ENCODE measurements at places on chromosomes 7 and 10.

GRCh38 chr10:130459011-130459410, 322.8 kb downstream of the GLRX3 start:
- no peak for DNase-seq

- DNase-seq, result no peak
Observed at GRCh38 chr7:131231381-131232220, 96.1 kb upstream of the MKLN1 start.

DNA sequence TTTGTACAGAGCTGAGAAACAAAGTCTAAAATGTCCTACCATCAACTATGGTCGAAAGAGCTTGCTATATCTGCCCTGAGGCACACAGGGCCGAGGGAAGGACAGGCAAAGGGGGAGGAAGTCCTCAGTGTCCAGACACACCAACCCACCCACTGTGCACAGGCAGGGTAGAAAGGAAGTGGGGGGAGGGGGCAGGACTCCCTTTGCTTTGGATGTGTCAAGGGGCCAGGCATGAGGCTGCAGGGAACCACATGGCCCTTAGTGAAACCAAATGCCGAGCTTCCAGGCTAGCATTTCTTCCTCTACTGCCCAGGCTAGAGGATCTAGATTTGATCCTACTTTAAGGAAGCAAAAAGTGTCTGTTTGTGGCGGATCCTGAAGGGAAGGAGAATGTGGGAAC, 28.6 kb downstream of the KCNH2 start:
- DNase-seq, result no peak

DNA sequence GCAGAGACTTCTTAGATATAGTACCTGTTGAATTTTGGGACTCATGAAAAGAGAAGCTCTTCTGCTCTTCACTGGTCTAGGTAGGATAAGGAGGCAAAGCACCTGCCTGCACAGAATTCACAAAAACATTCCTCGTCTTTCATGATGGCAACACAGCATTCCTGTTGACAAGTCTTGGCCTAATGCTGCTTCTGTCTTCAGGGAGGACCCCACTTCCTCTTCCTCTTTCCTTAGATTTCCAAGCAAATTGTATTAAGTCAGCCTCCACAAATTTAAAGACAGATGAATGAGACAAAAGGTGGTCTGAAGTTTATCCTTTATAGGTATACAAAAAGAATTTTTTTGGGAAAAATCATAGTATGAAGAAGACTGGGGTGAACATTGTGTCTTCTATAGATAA, 64.9 kb downstream of the DNAJB9 start:
- no peak for DNase-seq

GRCh38 chr7:68789597-68789996, 808.7 kb upstream of the AUTS2 start:
- no peak for DNase-seq

GRCh38 chr10:7048061-7048460, 362.8 kb downstream of the SFMBT2 start:
- no peak for DNase-seq

GRCh38 chr10:42980553-42981357, 96.1 kb upstream of the RET start:
- no peak for DNase-seq

- no peak for DNase-seq
Observed at GRCh38 chr10:83680470-83680891, 458.8 kb upstream of the GHITM start.

DNA sequence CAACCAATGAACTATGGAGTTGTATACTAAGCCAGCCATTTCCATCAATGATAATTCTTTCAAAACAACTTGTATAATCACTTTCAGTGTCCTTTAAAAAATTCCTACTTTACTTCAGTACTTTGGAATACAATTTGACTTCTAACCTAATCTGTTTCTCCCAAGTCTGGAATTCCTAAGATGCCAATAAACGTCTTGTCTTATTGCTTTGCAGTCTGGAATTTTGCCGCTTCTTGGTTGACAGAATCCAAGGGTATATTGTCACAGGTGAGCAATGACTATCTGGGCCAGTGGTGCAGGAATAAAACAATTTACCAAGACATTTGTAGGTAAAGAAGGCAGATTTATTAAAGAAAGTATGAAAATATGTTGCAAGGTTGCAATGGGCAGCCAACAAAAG, 21.8 kb downstream of the RP9 start:
- no peak for DNase-seq

- no peak for DNase-seq
Observed at GRCh38 chr7:151437159-151437553, 2.8 kb downstream of the CRYGN start.

DNA sequence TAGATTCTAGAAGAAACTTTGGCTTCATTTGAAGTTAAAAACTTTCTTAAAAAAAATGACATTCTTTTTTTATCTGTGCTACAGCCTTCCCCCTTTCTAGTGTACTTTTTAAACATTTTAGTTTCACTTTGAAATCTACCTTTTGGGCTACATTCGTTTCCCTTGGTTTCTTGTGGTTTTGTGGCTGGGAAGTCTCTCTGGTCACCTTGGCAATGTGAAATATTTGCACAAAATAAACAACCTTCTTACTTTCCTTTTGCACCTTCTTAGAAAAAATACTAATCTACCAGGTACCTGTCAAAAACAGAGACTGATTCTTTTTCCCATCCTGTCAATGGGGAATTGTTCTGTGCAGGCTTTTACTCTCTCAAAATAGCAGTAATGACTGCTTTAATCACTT, 350.2 kb downstream of the GATA3 start:
- DNase-seq, result no peak

- DNase-seq, result no peak
Observed at GRCh38 chr7:50851891-50852290, 69.2 kb upstream of the GRB10 start.

DNA sequence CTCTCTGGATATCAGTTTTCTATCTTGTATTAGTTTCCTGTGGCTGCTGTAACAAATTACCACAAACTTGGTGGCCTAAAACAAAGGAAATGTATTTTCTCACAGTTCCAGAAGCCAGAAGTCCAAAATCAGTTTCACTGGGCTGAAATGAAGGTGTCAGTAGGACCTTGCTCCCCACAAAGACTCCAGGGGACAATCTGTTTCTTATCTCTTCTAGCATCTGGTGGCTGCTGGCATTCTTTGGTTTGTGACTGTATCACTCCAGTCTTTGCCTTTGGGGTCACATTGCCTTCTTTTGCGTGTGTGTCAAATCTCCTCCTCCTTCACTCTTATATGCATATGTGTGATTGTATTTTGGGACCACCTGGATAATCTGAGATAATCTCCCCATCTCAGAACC, 153.0 kb upstream of the PRPS1L1 start:
- no peak for DNase-seq

DNA sequence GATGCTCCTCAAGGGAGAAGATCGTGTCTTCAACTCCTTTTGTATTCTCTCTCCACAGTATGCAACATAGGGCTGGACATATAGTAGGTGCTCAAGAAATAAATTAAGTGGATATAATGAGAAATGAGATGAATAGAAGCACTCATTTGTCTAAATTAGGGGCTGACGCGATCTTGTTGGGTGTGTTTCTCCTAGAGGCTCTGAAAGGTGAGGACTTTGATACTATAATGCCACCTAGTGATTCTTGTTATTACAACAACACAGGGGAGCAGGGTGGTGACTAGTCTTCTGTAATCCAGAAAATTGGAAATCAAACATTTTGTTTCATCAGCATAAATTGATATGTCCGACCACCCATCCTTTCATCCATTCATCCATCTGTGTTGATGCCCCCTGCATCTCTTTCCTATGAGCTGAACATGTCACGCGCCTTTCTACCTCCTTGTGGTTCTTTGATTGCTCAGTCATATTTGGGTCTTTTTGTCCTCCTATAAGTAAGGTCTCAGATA, 3.5 kb upstream of the CFAP58 start:
- no peak for DNase-seq

DNA sequence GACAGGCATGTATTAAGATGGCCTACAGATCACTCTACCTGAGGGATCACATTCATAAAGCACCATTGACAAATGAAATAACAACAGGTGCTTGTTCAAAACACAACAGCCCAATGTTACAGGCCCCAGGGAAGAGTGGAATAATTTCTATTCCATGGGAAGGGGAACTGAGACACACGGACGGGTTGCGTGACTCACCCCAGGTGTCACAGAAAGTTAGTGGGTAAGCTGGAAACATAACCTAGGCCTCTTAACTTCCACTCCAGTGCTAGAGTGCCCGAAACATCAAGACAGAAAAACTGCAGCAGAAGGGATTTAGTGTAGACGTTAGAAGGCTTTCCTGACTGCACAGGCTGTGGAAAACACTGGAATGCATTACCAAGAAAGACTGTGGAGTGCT, 48.3 kb downstream of the SLC37A3 start:
- no peak for DNase-seq

DNA sequence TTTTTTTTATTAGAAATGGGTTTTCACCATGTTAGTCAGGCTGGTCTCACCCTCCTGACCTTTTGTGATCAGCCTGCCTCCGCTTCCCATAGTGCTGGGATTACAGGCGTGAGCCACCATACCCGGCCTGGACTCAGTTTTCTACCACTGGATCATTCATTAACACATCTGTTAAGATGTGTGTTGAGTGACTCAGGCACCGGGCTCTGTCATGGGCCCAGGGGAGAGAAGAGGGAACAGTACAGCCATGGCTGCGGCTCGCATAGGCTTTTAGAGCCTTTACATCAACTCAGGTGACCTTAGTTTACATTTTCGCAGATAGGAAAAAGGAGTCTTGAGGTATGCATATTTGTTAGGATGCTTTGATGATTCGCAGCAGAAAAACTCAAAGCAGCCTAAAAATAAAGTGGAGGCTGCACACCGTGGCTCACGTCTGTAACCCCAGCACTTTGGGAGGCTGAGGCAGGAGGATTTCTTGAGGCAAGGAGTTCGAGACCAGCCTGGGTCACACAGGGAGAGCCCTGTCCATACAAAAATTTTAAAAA, 3.1 kb upstream of the ARPC1B start:
- no peak for DNase-seq

GRCh38 chr10:47311193-47311931, 10.9 kb upstream of the GDF2 start:
- no peak for DNase-seq

DNA sequence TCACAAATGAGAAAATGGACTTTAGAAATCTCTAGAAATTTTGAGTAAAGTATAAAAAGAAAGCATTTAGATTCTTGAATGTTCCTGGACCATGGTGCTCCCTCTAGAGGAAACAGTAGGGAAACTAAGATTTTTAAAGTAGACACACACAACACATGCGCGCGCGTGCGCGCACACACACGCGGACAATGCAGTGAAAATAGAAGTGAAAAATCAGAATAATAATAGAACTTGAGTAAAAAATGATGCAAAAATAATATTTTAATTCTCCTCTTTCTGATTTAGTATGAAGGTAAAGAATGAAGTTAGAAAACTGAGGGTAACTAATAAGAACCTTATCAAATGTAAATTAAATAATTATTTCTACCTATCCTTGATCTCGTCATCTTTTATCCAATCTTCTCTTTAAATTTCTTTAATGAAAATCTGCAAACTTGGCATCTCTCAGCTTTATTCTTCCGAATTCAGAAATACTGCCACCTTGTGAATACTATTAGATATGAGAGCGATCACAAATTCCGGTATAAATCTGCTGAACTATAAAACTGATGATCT, 117.0 kb upstream of the AMPH start:
- no peak for DNase-seq

DNA sequence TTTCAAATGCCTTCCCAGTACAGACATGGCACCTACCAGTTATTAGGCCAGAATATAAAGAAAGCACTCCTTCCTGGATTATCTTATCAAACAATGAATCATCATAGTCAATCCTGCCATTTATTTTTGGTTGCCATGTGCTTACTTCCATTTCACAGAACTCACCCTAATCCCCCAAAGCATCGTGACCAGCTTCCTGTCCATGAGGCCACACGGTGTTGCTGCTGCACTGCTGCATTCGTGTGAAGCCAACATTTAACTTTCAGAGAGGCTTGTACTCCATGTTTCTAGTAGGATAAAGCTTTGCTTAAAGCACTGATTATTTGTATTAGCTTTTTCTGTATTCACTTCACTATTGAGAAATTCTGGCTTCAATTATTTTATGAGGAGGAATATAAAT, 14.4 kb downstream of the COL28A1 start:
- no peak for DNase-seq

DNA sequence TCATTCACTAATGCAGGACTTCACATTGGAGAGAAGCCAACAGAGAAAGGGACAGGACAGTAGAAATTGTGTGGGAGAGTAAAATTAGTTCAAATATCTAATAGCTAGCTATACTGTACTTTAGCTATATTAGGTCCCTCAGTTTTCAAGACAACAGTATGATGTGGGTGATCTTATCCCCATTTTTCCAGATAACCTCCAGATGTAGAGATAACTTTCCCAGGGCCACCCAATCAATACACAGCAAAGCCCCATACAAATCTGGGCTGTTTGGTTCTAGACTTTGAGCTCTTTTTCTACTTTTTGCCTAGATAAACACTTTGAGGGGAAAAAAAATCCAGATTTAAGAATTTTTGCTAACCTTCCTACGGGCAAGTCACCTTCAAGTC, 482 bp upstream of the CLDN12 start:
- no peak for DNase-seq

- no peak for DNase-seq
Observed at GRCh38 chr10:122140461-122140902, 130.6 kb upstream of the BTBD16 start.

DNA sequence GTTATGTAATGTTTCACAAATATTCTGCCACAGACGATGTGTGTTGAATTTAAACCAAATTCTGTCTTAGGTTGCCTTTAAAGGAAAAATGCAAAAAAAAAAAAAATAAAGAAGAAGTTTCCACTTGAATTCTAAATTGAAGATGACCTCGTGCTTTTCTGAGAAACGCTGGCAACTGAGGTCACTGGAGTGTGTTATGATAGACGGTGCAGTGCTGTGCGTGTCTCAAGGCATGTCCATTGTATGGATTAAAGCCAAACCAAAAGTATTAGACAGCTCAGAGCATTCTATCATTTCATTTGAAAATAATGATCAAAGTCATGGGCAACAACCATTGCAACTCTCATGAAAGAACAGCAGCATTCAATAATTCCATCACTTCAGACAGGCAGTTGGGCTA, 483.9 kb downstream of the GRM8 start:
- DNase-seq, result no peak

DNA sequence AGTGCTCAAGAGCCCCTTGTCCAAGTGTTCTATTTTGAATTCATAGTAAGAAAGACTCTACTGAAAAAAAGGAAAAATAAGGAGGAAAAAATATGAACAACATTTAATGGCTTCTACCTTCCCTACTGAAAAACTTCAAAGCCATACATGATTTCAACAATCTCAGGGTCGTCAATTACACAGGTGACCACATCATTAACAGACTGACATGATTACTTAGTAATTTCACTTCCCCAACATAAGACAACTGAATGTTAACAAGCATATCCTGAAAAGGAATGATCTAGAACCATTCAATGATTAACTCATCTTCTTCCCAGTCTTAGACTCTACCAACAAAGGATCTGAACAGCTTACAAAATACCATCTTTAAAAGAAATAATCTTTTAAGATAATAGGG, 34.8 kb downstream of the MEOX2 start:
- DNase-seq, result no peak

- DNase-seq, result no peak
Observed at GRCh38 chr10:30454744-30455510, 20.9 kb downstream of the MAP3K8 start.

Measured in thoracic aorta (tissue), 2 donors.